Forelimb muscle (tissue), 1 donor: ENCODE measurements at places on chromosomes 16 and 17.

DNA sequence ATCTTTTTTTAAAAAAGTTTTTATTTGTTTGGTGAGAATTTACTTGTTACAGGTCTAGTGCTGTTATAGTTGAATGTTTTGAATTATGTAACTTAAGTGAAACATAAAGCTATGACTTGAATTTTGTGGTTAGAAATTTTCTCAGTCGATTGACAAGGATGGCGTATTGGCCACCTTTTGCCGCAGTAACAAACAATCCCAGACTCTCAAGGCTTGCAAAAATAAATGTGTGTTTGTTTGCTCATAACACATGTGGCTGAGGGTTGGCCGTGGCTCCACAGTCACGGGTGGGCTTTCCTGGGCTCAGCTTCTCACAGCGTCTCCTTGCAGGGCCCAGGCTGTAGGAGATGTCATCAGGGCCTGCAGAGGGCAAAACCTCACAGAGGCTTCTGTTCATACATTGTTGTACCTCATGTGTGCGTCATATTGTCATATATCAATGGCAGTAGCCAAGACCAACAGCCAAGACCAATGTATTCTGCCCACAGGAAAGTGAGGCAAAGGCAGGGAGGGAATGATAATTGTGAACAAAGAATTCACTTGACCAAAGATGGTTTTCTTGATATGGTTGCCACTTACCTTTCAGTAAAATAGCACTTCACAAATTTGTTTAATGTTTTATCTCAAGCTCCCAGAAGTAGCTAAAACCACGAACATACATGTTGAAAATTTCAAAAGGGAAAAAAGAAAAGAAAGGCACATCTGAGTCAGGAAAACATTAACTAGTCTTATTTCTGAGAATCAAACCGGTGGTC, 93.5 kb downstream of the WWOX start:
- no peak for DNase-seq

- no peak for DNase-seq
Measured at GRCh38 chr16:84054916-84055315, 12.3 kb upstream of the SLC38A8 start.

DNA sequence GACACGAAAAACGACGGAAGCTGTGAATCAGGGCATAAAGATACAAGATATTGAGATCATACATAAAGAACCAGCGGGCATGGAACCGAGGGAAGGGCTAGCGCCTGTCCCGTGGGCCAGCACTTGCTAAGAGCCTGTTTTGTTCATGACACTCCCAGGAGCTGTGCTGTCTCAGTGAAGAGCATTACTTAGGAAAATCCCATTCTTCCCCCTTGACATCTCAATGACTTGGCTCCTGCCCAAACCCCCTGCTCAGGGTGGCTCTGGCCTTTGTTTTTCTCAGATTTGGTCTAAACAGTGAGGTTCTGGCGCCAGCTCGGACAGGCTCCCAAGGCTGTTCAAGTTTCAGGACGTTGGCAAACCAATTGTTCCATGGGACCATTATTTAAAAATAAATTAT, 79.1 kb upstream of the SEC14L1 start:
- DNase-seq: no peak

DNA sequence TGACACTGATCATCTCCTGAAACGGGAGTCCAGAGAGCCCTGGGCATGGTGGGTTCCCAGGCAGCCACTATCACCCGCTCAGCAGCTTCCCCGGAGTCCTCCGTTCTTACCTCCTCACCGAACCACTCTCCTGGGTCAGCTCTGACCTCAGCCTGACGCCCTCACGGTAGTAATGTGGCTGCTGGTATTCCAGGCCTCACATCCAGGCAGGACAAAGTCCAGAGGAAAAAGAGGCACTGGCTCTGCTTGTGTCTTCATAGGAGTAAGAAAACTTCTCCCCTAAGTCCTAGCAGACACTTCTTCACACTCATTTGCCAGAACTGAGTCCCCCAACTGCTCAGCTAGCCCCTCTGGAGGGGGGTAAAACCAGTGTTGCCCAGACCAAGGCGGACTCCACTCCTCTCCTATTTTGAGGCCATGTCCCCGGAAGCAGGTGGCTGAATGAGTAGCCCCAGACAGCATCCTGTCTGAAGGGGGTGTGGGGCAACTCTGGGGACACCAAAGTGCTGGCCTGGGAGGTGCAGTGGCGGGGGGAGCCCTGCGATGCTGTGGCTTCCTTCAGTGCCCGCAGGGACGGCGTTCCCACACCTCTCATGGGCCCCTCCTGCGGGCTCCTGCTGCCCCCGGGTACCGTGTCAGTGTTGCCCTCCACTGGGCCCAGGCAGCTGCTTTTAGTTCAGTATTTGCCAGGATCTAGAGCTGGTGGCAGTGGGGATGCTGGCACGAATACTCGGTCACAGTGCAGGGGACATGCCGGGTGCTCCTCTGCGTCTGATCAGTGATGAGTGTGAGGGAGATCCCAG, 5.4 kb downstream of the FSCN2 start:
- no peak for DNase-seq

DNA sequence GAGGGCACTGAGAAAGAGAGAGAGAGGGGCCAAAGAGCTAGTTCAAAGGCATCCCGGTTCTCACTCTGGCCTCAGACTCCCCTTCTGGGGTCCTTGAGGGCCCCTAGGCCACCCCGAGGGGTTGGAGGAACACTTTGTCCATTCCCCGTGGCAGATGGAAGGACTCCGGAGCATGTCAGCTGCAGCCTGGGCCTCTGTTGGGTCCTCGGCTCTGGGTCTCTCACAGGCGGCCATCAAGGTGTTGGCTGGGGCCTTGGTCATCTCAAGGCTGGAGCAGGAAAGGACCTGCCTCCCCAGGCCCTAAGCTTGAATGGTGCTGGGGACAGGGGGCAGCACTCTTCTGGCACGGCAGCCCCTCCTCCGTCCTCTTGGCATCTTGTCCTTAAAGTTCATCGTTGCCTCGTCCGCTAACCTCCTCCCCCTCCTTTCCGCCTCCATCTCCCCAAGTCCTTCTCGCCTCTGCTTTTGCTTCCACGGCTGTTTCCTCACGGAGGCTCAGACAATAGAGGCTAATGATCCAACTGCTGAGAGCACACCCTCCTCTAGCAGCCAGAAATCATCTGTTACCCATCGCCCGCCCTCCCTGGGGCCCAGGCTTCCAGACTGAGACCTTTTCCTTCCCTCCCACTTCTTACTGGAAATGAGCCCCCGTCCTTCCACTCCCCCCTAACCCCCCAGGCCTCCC, 23.3 kb downstream of the CCR7 start:
- no peak for DNase-seq

- DNase-seq: no peak
Measured at GRCh38 chr17:3727041-3727440, 3.3 kb downstream of the HASPIN start.

DNA sequence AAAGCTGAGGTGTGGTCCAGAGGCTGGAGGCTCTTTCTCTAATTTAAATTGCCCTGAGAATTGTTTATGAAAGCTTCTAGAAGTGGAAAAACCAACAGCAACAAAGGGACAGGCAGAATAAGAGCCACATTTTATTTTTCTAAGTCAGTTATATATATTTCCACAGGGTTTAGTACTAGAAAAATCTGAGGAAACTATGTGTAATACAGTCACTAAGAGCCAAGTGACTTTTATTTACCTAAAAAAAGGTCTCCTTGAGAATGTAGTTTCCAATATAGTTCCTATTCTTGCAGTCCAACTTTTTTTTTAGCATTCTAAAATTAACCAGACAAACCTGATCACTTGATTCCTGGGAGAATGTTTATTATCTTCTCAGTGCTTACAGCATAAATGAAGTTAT, 296.6 kb upstream of the MYOCD start:
- no peak for DNase-seq

DNA sequence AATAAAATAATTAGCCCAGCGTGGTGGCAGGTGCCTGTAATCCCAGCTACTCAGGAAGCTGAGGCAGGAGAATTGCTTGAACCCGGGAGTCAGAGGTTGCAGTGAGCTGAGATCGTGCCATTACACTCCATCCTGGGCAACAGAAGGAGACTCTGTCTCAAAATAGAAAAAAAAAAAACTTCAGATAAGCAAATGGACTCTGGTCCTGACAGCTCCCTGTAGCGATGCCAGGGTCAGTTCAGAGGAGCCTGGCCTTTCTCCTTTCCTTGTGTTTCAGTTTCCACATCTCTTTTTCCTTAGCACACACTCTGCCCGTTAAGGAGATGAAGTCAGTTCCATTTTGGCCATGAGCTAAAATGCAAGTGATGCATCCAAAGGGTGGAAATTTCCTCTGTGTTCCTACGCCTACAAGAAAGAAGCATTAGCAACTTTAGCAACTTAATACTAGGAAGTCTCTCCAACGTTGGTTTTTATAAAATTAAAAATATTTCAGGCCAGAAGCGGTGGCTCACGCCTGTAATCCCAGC, 11.6 kb upstream of the GRB2 start:
- DNase-seq: no peak

DNA sequence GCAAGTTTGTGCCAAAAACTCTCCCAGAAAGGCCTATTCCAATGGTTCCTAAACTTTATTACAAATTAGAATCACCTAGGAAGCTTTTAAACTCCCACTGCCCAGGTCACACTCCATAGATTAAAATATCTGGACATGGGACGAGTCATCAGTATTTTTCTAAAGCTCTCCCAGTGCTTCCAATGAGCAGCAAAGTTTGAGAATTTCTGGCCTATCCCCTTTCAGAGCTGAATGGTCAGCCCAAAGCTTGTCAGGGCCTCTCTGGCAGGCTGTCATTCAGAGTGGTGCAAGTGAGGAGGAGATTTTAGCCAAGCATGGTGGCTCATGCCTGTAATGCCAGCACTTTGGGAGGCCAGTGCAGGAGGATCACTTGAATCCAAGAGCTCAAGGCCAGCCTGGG, 2.4 kb downstream of the BCL6B start:
- DNase-seq: no peak

- DNase-seq: no peak
Measured at GRCh38 chr17:50763716-50764475, 3.4 kb downstream of the ANKRD40CL start.

DNA sequence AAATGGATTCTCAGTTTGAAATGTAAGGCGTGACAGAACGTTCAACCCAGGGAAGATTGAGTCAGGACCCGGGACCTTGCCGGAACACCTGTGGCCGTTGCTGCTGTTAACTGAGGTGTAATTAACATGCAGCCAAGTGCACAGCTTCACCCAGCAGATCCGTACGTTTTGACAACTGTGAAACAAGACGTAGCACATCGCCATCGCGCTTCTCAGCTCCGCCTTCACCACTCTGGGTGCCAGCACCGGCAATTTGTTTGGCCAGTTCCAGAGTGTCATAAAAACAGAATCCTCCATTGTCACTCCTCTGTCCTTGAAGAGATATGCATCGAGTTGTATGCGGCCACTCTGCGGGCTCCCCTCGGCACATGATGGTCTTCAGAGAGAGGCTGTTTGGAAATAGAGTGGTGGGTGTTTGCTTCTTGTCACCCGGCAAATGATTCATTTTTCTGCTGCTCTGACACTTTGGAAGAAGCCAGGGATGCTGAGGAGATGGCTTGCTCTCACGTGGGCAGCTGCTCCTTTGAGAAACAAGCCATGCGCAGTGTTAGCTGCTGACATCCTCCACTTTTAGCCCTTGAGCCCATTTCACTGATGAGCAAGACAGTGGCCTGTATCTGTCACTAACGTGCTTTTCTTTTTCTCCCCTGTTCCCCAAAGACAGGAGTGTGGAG, 22.6 kb downstream of the NAA60 start:
- DNase-seq: no peak

- no peak for DNase-seq
Measured at GRCh38 chr16:86570558-86571529, 4.2 kb downstream of the FOXC2 start.

DNA sequence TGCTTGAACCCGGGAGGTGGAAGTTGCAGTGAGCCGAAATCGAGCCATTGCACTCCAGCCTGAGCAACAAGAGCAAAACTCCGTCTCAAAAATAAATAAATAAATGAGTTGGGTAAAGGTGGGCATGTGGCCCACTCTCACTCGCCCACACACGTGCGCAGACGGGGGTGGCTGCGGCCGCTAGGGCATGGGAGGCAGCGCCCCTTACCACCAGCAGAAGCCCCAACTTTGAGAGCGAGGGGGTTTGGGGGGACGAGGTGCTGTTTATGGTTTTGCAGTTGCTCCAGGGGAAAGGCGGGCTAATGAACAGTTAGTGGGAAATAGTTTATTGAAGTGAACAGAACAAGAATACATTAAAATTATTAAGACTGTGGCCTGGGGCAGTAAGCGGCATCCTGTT, 14.9 kb upstream of the RBFOX3 start:
- no peak for DNase-seq

GRCh38 chr17:17119533-17119932, 77.3 kb downstream of the MPRIP start:
- DNase-seq: no peak

GRCh38 chr17:79777120-79777893, 641 bp upstream of the CBX2 start:
- DNase-seq: no peak

GRCh38 chr17:34257299-34257985, 2.4 kb downstream of the CCL2 start:
- no peak for DNase-seq

DNA sequence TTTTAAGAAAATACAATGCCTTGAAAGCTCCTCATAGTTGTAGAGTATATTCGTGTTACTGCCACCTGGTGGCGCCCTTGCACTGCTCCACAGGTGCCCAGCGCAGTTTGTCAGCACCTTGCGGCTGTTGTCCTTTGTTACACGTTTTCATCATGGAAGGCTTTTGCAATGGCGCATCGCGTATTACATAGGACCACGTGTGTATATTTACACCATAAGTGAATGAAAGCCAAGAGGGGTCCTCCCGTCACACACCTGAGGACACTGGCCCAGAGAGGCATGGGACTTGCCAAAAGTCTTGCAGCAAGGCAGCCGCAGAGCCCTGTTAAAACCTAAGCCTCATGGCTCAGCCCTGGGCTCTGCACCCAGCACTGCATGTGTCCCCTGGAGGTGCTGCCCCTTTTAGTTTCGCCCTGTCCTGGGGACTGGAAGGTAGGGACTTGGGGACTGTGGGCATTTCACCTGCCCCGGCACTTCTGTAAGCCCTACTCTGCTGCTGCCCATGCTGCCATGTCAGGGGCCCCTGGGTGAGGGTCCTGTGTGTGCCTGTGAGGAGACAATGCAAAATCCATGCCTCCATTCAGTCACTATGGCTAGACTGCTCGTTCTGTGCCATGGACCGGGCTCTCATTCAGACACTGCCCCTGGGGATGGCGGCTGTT, 24.3 kb downstream of the POLR3E start:
- peak; percentile 26 for DNase-seq

DNA sequence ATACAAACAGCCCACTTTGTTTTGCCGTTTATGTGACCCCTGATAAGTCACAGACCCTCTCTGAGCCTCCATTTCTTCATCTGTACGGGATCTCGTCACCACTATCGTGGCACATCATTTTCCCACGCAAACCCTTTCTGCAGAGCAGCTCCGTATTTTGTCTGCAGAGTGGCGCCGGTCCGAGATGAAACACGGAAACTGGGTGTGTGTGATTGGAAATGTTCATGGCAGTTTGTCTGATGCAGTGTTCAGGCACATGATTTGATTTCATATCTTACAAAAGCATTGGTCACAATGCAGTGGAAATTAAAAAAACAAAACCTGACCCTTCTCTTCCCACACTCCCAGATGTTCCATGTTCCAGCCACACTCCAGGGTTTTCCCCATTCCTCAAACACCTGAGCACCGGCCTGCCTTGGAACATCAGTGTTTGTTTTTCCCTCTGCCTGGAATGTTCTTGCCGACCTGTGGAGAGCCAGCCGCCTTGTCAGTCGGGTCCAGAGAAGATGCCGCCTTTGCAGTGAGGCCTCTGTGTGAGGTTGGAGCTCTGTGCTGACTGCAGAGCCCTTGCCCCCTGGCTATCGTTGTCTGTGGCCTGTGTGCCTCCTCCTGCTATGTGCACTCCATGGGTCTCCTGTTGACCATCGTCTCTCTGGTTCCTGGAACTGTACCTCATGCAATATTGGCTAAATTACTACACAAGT, 39.2 kb downstream of the NT5M start:
- DNase-seq: no peak
